Right kidney (tissue), 9 donors: ENCODE measurements at places on chromosomes 3 and 15.

GRCh38 chr3:151283907-151284461, 5.6 kb upstream of the P2RY14 start:
- no peak for DNase-seq

DNA sequence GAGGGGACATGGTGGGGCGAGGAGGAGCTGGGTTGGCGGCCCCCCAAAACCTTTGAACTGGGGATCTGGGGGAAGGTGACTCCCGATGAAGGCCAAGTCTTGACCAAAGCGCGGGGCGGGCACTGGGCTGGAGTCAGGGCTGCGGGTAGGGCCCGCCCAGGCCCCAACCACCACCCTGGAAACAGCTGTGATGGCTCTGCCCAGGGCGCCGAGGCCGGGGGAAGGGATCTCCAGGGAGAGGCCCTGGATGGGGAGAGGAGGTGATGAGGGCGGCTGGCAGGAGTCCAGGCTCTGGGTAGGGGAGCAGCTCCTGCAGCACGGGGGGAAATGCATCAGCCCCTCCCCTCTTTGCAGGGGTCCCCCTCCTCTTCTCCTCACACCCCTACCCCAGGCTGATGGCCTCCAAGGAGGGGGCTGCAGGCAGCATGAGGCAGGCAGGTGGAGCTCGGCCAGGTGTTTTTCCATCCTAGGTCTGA, 5.9 kb upstream of the C15orf39 start:
- DNase-seq = peak; percentile 43

DNA sequence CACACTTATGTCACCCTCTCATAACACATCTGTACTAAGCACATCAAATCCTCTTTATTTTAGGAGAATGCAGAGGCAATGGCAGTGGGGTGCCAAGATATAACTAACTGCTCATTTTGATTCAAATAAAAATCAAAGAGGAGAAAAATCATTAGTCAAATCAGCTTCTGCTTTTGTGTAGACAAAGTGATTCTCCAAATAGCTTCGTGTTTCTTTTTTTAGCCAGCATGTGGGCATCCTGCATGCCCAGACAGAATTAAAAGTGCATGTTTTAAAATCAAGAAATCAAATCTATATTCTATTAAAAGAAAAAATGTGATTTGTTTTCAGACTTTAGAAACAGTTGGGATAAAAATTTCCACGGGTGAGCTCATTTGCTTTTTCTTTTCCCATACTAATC, 761.3 kb upstream of the CFAP20DC start:
- DNase-seq = no peak

- DNase-seq = no peak
Observed at GRCh38 chr3:52349131-52349530, 33.0 kb downstream of the DNAH1 start.

- DNase-seq = no peak
Observed at GRCh38 chr3:87568331-87568730, 291.9 kb upstream of the POU1F1 start.

GRCh38 chr3:138012526-138012925, 2.6 kb downstream of the CLDN18 start:
- no peak for DNase-seq

- DNase-seq = peak; percentile 18
Observed at GRCh38 chr3:151439652-151440125, 21.2 kb downstream of the IGSF10 start.

GRCh38 chr3:195270079-195270816, 711 bp downstream of the XXYLT1 start:
- peak; percentile 89 for DNase-seq

DNA sequence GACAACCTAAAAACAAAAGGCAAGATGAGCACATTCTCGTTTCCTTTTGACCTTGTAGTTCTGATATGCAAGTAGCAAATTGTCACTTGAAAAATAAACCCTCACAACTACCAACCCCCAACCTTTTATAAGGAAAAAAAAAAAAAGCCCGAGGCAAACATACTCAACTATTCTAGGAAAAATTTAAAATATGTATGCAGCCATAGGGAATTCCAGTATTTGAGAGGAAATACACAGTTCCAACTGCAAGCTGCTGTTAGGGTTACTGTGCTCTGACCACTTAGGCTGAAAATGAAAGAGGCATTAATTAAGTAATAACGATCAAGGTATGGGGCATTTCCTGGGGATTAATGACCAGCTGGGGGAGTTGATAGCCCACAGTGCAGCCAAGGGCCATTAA, 281.9 kb upstream of the DPH6 start:
- no peak for DNase-seq

DNA sequence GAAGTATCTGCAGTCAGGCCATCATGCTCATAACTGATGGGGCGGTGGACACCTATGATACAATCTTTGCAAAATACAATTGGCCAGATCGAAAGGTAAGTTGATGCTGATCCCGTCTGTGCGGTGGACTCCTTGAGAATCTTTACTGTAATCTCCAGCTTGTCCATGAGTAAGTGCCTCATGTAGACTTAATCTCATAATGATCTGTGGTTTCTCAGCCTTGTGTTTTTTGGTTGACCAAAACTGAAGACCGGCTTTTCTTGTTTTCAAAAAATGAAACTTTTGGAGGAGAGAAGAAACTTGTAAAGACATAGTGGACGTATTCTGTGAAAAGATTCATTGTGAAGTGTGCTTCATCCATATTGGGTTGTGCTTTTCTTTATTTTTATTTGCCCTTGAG, 285.7 kb downstream of the LRTM1 start:
- no peak for DNase-seq

DNA sequence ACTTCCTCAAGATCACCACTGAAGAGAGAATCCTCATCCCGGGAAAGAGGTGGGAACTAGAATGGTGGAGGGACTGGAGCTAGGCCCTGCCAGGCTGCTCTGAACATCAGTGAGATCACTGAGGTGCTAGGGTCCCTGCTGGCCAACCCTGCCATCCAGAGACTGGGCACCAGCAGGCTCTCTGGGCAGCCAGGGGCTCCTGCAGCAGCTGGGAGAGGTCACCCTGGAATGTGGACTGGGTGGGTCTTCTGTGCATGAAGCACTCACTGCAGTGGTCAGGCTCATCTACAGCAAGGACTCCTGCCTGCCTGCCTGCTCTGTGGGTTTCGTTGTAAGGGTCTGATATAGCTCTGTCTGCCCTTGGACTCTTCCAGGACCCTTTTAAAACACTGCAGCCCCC, 24.9 kb downstream of the ALS2CL start:
- no peak for DNase-seq

GRCh38 chr15:67479781-67480505, 41.0 kb upstream of the C15orf61 start:
- DNase-seq = no peak

GRCh38 chr3:142509079-142509478, 61.2 kb upstream of the XRN1 start:
- no peak for DNase-seq

DNA sequence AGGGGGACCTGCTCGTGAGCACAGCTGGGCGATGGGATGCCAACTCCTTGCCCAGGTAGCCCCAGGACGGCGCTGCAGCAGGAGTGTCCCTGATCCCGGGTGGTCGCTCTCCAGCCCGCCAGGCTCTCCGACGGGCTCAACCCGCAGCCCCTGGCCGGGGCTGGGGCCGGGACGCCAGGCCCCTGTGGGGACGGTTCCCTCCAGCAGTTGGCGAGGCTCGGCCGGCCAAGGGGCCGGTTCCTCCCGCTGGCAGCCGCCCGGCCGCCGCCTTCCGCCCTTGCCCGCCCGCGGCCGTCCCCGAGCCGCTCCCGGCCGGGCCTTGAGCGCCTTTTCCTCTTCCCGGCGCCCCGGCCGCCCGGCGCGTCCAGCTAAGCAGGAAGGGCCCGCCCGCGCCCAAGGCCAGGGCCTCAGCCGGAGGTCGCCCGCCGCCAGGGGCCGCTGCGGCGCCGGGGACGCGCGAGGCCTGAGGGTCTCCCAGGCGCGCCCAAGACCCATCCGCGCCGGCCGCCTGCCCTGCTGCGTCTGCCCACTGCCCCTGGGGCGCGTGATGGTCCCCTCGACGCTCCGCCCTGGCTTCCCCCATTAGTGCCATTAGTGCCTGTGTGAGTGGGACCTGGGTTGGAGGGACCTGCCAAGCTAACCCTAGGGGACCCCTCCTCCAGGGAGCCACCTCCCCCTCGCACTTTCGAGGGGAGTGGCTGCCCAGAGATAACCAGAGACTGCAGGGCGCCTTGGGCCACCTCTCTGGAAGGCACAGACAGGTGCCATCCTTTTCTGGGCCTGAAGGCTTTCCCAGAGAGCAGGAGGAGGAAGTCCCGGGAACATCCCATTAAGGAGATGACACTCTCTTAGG, 106.4 kb downstream of the FBLN2 start:
- peak; percentile 61 for DNase-seq

GRCh38 chr3:56633602-56634535, 49.2 kb downstream of the TASOR start:
- no peak for DNase-seq

GRCh38 chr3:70281663-70282062, 30.8 kb downstream of the MDFIC2 start:
- no peak for DNase-seq

DNA sequence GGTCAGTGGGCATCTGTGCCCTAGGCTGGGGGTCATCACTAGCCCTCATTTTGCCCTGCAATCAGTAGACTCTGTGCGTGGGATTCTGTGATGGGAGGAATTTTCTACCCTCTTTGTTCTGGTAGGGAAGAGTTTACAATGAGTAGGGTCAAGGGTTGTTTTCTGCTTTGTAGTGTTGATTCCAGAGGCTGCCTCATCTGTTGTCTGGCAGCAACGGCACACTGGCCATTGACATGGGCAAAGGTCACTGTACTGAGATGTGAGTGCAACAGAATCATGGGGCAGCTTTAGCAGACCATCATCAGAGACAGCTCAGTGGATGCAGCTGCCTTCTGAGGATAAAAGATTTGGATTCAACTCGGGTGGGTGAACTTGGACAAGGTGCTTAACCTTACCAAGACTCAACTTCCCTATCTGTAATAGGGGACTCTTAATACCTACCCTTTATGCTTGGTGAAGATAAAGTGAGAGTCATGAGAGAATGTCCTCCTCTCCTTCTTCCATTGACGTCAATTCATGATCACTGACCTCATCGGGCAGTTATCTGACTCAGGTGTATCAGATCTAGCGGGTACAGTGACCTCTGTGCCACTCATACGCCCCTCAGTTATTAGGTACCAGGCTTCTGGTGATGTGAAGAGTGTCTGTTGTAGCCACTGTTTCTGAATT, 127.5 kb downstream of the RPLP1 start:
- no peak for DNase-seq

DNA sequence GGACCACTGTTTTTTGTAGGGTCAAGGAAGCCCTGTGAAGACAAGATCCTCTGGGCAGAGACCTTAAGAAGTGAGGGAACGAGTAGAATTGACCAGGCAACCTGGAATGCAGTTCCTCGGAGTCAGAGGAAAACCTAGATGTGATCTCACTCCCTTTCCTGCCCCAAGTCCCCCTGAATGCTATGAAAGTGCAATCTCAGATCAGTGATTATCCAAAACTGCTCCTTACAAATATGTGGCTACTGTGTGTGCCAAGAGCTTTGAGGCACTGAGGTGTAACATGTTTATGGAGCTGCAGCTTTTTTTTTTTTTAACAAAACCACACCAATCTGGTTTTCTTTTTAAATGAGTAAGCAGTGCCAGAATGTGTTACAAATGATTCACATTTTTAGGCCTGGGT, 35.8 kb downstream of the THSD4 start:
- DNase-seq = no peak

- DNase-seq = no peak
Observed at GRCh38 chr3:58577269-58577821, at the start of gene FAM107A. TSS of gene FAM107A (minus strand) at chr3:58577391. CDS start at chr3:58569860, 7,531 bp downstream.

GRCh38 chr3:98099848-98100247, 12.9 kb downstream of the OR5AC2 start:
- no peak for DNase-seq

DNA sequence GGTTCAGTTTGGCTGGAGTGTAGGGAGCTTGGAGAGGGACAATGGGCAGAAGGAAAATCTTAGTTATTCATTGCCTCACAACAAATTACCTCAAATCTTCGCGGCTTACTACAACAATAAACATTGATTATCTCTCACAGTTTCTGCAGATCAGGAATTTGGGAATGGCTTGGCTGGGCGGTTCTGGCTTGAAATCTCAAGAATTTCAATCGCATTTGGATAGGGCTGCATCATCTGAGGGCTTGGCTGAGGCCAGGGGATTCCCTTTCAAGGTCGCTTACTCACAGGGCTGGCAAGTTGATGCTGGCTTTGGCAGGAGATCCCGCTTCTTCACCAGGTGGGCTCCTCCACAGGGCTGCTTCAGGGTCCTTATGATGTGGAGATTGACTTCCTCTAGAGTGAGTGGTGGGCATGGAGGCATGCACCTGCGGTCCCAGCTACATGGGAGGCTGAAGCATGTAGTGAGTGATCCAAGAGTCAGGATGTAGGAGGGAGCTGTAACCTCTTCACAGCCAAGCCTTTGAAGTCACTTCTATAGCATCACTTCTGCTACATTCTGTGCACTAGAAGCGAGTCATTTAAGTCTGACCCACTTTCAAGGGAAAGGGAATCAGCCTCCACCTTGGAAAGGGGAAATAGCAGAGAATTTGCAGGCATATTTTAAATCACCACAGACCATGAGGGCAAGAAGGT, 63.1 kb downstream of the CDC25A start:
- DNase-seq = no peak

DNA sequence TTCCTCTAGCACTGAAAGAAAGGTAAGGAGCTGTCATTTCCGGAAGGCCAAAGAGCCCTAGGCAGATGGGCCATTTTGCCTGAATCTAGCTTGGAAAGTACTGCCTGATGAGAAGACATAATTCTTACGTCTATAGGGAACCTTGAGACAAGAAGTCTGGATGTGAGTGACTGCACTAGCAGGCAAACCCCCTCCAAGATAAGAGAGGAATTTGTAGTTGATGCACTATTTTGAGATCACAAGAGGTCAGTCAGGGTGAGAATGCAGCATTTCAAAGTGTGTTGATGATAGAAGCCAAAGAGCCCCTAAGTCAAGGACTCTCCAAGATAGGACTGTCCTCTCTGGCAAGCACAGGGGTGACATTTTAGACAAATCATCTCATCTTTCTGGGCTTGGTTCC, 99.2 kb downstream of the HES1 start:
- DNase-seq = no peak

DNA sequence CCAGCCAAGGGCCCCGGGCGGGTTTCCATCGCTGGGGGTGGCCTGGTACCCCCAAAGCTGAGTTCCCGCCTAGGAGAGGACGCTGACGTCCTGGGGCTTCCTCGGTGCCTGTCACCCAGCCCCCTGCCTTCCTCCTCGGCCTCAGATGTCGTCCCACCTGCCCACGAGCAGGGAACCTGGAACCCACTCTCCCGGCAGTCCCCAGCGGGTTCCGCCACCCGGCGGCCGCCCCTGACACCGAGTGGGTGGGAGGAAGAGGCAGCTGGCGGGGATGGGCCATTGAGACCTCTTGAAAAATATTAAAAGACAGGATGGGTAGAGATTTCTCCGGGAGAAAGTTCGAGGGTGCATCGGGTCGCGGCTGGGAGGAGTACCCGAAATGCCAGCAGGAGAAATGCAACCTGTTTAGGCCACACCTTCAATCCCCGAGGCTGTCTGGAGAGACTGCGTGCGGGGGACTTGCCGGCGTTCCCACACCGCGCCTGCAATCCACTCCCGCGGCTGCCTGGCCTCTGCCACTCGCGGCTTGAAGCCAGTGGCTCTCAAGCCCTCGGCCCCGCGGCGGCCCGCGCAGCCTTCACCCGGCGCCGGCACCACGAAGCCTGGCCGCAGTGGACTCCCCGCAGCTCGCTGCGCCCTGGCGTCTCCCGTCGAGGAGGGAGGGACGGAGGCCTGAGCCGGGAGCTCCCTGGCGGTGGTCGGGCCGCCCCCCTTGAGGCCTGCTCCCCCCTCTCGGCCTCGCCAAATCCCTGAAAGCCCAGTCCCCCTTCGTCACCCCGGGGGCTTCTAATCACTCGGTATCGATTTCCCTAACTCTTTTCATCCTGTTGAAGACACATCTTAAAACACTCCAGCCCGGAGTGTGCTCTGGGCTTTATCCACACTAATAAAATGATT, 8.6 kb upstream of the NR2F2 start:
- no peak for DNase-seq

GRCh38 chr3:126128504-126129397, 44.8 kb upstream of the SLC41A3 start:
- DNase-seq = no peak
